ENCODE measurements at places on chromosomes 4 and X. TPM values are rescaled to one million over a fixed set of nuclear protein-coding genes. Genes with fewer than 3 reads are reported as not detected.

Gene MRPL1
- total RNA-seq: 46.4 TPM

Gene ZNF41
- 3.5 TPM for total RNA-seq

Gene ZNF157
- 0.97 TPM for total RNA-seq

Gene NAP1L5
- total RNA-seq: 1.7 TPM

Gene TEX13B
- not detected for total RNA-seq

All from endodermal cell (in vitro differentiated cells).